ENCODE measurements at places on chromosomes 12 and 14. TPM values are rescaled to one million over a fixed set of nuclear protein-coding genes. Genes with fewer than 3 reads are reported as not detected.

Gene TAS2R9
- not detected for polyA plus RNA-seq

DNA sequence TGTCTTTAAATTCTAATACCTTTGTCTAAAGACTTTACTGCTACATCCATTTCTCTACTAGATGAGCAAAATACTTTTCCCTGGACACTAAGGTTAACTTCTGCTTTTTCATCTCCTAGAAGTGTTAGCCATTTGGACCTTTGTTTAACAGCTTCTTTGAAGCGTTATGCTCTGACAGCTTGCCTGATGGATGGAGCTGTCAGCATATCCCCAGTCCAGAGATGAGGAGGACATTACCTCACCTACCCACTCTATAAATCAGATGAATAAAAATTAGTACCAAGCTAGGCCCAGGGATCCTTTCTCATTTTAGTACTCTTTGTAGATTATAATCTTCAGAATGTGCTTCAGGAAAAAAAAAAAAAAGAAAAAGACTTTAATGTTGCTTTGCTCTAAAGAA lies 222.7 kb downstream of the PELI2 start:
- no peak for DNase-seq
- H3K27ac ChIP-seq = no peak overlapping the region
- no peak overlapping the region for H3K4me3 ChIP-seq
- no peaks in the 10 kb centered on the region for H3K27me3 ChIP-seq
- peaks cover 11% of the 10 kb centered on the region for H3K4me1 ChIP-seq

DNA sequence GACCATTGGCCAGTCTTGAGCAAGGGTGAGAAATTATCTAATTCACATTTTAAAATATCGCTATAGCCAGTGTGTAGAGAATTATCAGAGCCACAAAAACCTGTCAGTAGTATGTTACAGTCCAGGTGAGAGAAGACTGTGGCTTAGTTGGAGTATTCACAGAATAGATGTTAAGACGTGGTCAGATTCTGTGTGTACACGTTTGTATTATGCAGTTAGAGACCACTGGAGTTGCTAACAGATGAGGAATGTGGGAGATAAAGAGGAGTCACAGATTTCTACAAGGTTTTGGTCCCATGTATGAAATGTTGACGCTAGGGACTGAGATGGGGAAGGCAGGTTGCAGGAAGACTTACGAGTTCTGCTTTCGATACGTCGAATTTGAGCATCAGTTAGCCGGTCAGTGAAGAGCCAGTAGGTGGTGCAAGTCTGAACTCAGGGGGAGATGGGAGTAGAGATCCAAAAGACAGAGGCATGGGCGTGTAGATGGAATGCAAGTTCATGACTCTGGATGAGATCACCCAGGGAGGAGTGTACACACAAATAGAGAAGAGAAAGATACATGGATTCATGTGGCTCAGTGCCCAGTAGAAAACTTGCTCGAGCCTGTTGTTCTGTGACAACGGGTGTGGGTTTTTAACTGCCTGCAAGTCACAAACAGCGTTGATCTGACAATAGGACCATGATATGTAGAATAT lies 114.8 kb upstream of the FLRT2 start:
- no peaks in the 10 kb centered on the region for H3K27me3 ChIP-seq
- no peak overlapping the region for H3K27ac ChIP-seq
- H3K4me3 ChIP-seq = no peak overlapping the region
- H3K36me3 ChIP-seq = no peaks in the 10 kb centered on the region

- H3K4me3 ChIP-seq = no peak overlapping the region
- no peak for DNase-seq
- no peak overlapping the region for H3K27ac ChIP-seq
- no peaks in the 10 kb centered on the region for H3K4me1 ChIP-seq
- H3K36me3 ChIP-seq = no peaks in the 10 kb centered on the region
- H3K27me3 ChIP-seq = no peaks in the 10 kb centered on the region
These were observed 1029.7 kb upstream of the LRFN5 start for GRCh38 chr14:40576880-40577478.

DNA sequence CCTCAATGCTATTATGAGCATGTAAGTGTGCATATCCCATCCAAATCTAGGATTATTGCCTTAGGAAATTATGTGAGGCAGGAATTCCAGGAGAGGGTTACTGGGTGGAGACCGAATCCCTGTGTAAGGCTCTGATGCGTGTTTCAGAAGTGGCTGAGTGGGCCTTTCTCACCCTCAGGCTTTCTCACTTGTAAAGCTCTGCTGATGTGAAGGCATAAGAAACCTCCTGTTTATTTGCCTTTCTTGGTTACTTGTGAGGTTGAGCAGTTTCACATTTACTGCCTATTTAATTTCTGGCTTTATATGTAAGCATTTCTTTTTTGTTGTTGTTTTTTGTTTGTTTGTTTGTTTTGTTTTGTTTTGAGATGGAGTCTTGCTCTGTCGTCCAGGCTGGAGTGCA lies 11.0 kb downstream of the IL31 start:
- H3K4me1 ChIP-seq = no peaks in the 10 kb centered on the region
- no peak for DNase-seq
- H3K27me3 ChIP-seq = no peaks in the 10 kb centered on the region

- DNase-seq = no peak
- H3K27ac ChIP-seq = no peak overlapping the region
- H3K4me1 ChIP-seq = peaks cover 6% of the 10 kb centered on the region
- no peaks in the 10 kb centered on the region for H3K36me3 ChIP-seq
These were observed 41.9 kb downstream of the PELI2 start for GRCh38 chr14:56160088-56160487.

DNA sequence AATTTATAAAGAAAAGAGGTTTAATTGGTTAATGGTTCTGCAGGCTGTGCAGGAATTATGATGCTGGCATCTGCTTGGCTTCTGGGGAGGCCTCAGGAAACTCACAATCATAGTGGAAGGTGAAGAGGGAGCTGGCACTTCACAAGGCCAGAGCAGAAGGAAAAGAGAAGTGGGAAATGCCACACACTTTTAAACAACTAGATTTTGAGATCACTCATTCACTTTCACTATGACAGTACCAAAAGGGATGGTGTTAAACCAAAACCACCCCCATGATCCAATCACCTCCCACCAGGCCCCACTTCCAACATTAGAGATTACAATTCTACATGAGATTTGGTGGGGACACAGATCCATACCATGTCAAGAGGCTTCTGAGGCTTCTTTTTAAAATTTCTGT lies 62.6 kb downstream of the SLC38A4 start:
- DNase-seq = no peak
- no peaks in the 10 kb centered on the region for H3K36me3 ChIP-seq
- H3K4me3 ChIP-seq = no peak overlapping the region
- H3K27me3 ChIP-seq = no peaks in the 10 kb centered on the region
- H3K27ac ChIP-seq = no peak overlapping the region

Gene FGF23
- polyA plus RNA-seq = not detected

DNA sequence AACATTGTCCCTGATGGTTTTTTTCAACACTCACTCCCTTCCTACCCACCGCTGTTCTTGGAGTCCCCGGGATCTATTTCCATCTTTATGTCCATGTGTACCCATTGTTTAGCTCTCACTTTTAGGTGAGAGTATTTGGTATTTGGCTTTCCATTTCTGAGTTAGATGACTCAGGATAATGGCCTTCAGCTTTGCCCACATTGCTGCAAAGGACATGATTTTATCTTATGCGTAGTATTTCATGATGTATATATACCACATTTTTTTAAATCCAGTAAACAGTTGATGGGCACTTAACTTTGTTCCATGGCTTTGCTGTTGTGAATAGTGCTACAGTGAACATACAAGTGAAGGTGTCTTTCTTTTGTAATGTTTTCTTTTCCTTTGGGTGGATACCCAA lies 123.5 kb upstream of the KITLG start:
- DNase-seq = no peak
- H3K27ac ChIP-seq = no peak overlapping the region
- H3K4me1 ChIP-seq = no peaks in the 10 kb centered on the region
- H3K36me3 ChIP-seq = no peaks in the 10 kb centered on the region
- H3K27me3 ChIP-seq = no peaks in the 10 kb centered on the region

DNA sequence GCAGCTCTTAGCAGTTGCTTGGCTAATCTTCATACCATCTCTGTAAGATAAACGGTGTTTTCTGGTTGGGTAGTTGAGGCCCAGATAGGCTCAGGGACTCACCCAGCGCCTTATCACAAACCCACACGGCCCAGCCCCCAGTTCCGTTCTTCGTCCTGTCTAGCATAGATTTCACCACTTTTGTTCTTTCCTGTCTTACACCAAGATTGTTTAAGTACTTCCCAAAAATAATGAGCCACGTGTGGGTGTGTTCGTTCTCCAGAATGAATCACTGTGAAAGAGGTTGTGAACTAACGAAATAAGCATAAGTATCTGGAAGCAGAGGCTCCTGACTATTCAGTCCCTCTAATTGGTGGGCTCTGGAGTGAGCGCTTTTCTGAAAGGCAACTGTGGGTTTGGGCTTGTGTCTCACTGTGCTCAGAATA lies 21.4 kb downstream of the ACVR1B start:
- H3K27ac ChIP-seq = peak overlapping the region; percentile 78
- no peak overlapping the region for H3K4me3 ChIP-seq
- H3K4me1 ChIP-seq = peaks cover 13% of the 10 kb centered on the region
- H3K27me3 ChIP-seq = no peaks in the 10 kb centered on the region
- no peaks in the 10 kb centered on the region for H3K36me3 ChIP-seq

- DNase-seq = no peak
- no peaks in the 10 kb centered on the region for H3K4me1 ChIP-seq
- no peak overlapping the region for H3K27ac ChIP-seq
- no peaks in the 10 kb centered on the region for H3K27me3 ChIP-seq
- H3K4me3 ChIP-seq = no peak overlapping the region
These were observed 184.8 kb upstream of the PDE3A start for GRCh38 chr12:20183563-20183962.

Gene TNFAIP2
- 42.9 TPM for polyA plus RNA-seq

Gene POMT2
- 18.2 TPM for polyA plus RNA-seq

- H3K27me3 ChIP-seq = no peaks in the 10 kb centered on the region
- no peak for DNase-seq
- no peak overlapping the region for H3K4me3 ChIP-seq
- no peaks in the 10 kb centered on the region for H3K36me3 ChIP-seq
- no peak overlapping the region for H3K27ac ChIP-seq
- H3K4me1 ChIP-seq = no peaks in the 10 kb centered on the region
These were observed 286.8 kb downstream of the DIO2 start for GRCh38 chr14:79924551-79924950.

- H3K27me3 ChIP-seq = no peaks in the 10 kb centered on the region
- H3K36me3 ChIP-seq = no peaks in the 10 kb centered on the region
- H3K4me3 ChIP-seq = no peak overlapping the region
- no peaks in the 10 kb centered on the region for H3K4me1 ChIP-seq
These were observed 707.9 kb downstream of the AACS start for GRCh38 chr12:125773033-125773640.

- peaks cover 6% of the 10 kb centered on the region for H3K4me1 ChIP-seq
- DNase-seq = no peak
- no peak overlapping the region for H3K27ac ChIP-seq
These were observed 90.8 kb downstream of the LGMN start for GRCh38 chr14:92657457-92658142.

Gene ZDHHC22
- not detected for polyA plus RNA-seq

- no peaks in the 10 kb centered on the region for H3K4me1 ChIP-seq
- no peaks in the 10 kb centered on the region for H3K27me3 ChIP-seq
- no peak overlapping the region for H3K4me3 ChIP-seq
- DNase-seq = no peak
- no peak overlapping the region for H3K27ac ChIP-seq
- no peaks in the 10 kb centered on the region for H3K36me3 ChIP-seq
These were observed 208.0 kb upstream of the DIO2 start for GRCh38 chr14:80419345-80419744.

DNA sequence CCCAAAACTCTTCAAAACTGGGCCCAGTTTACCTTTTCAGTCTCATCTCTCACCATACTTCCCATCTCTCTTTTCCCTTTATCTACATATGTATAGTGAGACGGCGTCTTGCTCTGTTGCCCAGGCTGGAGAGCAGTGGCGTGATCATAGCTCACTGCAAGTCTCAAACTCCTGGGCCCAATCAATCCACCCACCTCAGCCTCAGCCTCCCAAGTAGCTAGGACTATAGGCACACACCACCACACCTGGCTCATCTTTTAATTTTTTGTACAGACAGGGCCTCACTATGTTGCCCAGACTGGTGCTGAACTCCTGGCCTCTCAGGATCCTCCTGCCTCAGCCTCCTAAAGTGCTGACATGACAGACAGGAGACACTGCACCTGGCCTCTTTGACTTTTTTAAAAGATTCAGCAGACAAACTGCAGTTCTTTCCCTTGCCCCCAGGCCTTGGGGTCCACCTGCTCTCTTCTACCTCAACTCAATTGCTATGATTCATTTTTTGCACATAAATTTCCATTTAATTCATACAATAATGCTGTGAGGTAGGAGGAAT lies 33.6 kb downstream of the TFCP2 start:
- H3K36me3 ChIP-seq = no peaks in the 10 kb centered on the region
- H3K27me3 ChIP-seq = no peaks in the 10 kb centered on the region
- no peaks in the 10 kb centered on the region for H3K4me1 ChIP-seq
- no peak overlapping the region for H3K27ac ChIP-seq
- DNase-seq = no peak
- no peak overlapping the region for H3K4me3 ChIP-seq

DNA sequence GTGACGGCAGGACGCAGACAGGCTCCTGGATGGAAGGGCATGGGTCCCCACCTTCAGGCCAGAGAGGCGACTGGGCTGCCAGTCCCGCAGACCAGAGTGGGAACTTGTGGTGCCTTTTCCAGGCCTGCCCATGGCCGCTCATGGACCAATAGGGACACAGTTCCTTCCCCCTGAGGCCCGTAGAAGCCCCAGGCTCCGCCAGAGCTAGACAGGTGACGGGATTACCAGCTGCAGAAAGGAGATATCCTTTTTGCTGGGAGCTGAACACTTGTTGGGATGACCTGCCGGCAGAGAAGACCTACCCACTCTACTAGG lies 73.6 kb upstream of the RASSF8 start:
- H3K27ac ChIP-seq = no peak overlapping the region
- H3K36me3 ChIP-seq = no peaks in the 10 kb centered on the region
- no peaks in the 10 kb centered on the region for H3K4me1 ChIP-seq
- no peaks in the 10 kb centered on the region for H3K27me3 ChIP-seq

DNA sequence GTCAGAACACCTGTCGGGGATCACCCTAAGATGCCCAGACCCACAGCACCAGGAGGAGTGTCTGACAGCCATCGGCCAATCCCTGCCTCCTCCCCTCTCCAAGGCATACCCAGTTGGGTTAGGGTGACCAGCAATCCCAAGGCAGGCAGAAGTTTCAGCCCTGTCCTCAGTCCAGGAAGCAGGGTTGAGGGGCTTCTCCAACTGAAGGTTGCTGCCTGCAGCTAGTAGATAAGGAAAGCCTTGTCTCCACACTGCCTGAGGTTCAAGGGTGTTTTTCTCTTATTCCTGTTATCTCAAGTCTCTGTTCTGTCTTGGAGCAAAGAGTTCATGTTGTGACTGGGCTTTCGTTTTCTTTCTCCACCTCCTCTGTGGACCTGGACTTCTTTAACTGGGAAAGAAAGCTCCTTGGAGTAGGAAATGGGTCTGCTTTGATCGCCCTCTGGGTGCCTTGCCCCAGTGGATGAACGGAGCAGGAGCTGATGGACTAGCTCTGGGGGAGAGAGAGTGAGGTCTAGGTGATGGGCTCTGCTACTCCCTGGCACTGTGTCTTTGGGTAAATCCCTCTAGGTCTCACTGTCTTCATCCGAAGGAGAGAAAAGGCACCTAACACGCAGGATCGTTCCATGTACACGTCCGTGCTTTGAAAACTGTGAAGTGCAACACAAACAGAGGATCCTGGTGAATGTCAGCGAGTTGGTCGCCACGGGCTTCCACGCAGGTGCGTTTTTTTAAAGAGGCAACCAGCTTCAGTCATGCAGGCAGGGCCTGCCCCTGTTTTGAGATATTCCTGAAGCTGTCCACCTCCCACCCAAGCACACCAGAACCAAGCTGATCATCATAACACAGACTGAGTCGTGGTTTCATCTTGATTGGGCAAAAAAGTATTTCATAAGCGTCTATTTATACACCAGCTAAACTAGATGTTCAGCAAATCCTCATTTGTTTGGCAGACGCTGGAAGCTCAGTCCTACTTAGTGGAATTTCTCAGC lies 52.5 kb upstream of the FOXN3 start:
- H3K36me3 ChIP-seq = no peaks in the 10 kb centered on the region
- H3K4me3 ChIP-seq = no peak overlapping the region
- H3K4me1 ChIP-seq = no peaks in the 10 kb centered on the region
- no peaks in the 10 kb centered on the region for H3K27me3 ChIP-seq
